Prostate gland (tissue), 2 donors: ENCODE measurements at places on chromosomes 2 and 18.

DNA sequence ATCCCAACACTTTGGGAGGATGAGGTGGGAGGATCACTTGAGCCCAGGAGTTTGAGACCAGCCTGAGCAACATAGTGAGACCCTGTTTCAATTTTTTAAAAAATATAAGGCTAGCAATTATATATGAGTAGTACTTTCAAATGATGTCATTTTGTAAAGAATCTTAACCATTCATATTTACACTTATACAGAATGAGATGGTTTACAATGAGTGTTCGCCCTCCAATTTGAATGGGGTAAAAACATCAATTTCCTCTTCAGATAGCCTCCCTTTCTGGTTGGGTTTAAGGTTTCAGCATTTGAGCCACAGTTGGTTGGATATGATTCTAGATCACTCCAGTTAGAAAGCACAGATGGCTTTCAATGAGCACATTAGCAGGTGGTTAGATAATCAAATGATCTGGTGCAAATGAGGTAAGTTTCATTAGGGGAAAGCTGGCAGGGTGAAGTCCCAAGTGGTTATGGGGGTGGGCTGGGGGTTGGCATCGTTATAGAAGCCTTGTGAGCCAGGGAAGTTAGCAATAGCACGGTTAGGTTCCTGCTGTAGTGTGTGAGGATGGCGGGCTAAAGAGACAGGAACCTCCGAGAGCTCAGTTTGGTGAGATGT, 63.9 kb downstream of the TRPM8 start:
- no peak for DNase-seq

DNA sequence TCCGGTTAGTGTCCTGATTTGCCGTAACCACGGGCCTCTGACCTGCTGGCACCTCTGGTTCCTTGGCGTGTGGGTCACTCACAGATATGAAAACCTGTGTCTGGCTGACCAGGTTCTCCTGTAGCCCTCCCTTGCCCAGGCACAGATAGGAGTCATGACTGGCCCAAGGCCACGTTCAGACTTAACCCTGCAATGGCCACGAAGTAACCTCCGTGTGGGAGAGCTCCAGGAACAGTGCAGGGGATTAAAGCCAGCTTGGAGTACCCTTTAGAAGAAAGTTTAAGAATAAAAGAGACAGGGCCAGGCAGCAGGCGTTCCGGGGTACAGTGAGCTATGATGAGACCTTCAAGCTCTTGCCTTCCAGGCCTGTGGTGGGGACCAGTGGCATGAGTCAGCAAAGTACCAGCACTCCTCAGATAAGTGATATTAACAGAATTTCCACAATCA, 25.5 kb downstream of the CENPO start:
- peak; percentile 1 for DNase-seq

DNA sequence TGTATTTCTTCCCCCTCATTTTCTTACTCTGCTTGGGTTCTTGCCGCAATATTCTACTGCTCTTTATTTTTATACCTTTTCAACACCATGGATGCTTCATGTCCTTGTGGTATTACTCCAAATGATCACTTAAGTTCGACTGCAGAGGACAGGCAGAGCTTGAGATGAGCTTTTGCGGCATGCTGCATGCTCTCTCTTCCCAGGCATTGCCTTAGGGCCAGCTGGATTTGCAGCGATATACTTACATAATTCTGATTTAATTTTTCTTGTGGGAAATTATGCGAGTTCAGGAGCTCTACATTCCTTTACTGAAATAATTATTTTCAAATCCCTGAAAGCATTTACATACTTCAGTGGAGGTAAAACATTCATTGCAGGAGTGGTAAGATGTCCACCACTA, 288.1 kb downstream of the CCDC102B start:
- DNase-seq, result no peak

DNA sequence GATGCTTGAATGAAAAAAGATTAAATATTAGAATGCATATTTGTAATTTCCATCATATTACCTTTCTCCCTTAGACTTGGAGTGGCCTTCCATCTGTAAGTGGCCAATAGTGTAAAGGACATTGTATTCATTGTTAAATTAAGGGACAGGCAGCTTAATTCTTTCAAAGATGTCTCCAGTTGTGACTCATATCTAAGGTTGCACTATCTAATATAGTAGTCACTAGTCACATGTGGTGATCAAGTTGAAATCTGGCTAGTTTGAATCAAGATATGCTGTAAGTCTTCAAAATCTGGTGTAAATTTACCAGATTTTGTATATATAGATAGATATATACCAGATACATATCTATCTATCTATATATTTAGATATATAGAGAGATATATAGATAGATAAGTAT, 52.4 kb upstream of the AGPS start:
- DNase-seq, result no peak

DNA sequence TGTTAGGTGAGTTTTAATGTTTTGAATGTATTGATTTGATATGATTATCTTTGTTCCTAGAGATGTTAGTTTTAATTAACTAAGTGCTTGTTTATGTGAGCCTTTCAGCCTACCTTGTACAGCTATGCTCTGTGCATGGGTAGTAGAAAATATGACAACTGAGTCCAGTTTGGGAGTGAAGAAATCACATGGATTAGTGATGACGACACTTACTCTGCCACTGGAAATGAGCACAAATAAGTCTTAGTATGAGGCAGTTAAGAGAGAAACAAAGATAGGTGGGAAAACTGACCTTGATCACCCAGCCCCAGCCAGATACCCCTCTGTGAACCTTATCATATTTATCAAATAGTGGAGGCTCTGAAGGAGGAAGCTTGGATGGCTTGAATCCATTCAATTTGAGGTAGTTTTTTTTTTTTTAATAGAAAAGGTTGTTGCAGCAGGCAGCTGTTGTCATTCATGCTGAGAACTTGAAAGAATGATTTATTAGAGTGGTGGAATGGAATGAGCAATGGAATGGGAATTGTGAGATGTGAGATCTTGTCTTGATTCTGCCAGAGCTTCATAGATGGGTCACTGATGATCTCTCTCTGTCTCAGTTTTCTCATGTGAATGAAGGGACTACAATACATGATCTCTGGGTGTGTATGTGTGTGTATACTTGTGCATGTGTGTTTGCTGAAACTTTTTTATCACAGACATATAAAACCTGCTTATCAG, 96.4 kb downstream of the MAP3K20 start:
- no peak for DNase-seq

- DNase-seq, result no peak
Observed at GRCh38 chr2:222887124-222887523, 26.3 kb downstream of the ACSL3 start.

DNA sequence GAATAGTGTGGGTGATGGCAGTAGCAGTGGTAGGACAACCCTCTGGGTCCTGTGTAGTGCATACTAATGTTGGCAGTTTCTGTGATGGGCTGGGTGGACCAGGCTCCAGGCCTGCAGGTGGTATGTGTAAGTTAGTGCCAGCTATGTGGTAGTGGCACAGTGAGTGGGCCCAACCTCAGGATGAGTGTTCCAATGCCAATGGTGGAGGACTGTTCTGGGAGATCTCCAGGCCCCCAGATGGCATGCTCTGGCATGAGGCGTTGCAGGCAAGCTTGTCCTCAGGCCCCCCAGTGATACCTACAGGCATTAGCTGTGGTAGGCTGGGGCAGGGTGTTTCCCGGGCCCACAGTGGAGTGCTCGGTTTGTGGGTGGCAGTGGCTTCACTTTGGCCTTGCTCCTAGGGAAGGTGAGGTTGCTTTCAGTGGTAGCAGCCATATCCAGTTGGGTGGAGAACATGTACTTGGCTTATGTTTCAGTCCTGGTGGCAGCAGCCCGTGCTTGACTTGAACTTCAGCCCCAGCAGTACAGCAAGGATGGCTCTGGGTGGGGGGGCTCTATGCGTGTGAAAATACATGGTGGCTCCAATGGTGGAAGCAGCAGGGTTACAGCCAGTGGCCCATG, 32.4 kb downstream of the TEX51 start:
- DNase-seq, result no peak

DNA sequence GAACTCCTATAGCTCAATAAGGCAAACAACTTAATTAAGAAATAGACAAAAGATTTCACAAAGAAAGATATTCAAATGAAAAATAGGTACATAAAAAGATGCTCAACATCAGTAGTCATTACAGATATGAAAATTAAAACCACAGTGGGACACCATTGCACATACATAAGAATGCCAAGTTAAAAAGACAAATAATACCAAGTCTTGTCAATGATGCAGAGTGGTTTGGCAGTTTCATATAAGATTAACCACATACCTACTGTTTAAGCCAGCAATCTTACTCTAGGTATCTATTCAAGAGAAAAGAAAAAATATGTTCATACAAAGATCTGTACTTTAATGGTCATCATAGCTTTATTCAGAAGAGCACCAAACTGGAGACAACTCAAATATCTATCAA, 63.5 kb upstream of the GLS start:
- no peak for DNase-seq

- no peak for DNase-seq
Observed at GRCh38 chr18:22169889-22170420, 566 bp downstream of the GATA6 start.

- no peak for DNase-seq
Observed at GRCh38 chr2:33216508-33217182, 259.8 kb upstream of the RASGRP3 start.

GRCh38 chr18:23958036-23958435, 56.5 kb upstream of the TTC39C start:
- DNase-seq, result peak; percentile 78

GRCh38 chr2:158414538-158414937, 42.0 kb downstream of the CCDC148 start:
- no peak for DNase-seq

- DNase-seq, result no peak
Observed at GRCh38 chr2:130997198-130997597, 96.1 kb downstream of the FAM168B start.
